Right ventricle myocardium superior (tissue), 1 donor: ENCODE measurements at places on chromosomes 1 and 21. TPM values are rescaled to one million over a fixed set of nuclear protein-coding genes. Genes with fewer than 3 reads are reported as not detected.

The CNIH3 gene
- total RNA-seq: 1.2 TPM

The LRRIQ3 gene
- 0.43 TPM for total RNA-seq

The APH1A gene
- 53.6 TPM for total RNA-seq

The ALDH4A1 gene
- 29.3 TPM for total RNA-seq

The TRIM67 gene
- 0.05 TPM for total RNA-seq

The HPCAL4 gene
- total RNA-seq: 2.8 TPM

The MIXL1 gene
- not detected for total RNA-seq

The TNFRSF4 gene
- total RNA-seq: 2.1 TPM

The CLCA4 gene
- total RNA-seq: not detected

The OR2T33 gene
- not detected for total RNA-seq

The PLPP3 gene
- total RNA-seq: 117 TPM

The GCLM gene
- total RNA-seq: 9.6 TPM

The ATP1A4 gene
- 0.40 TPM for total RNA-seq

The NFASC gene
- 11.1 TPM for total RNA-seq

The PYGO2 gene
- 13.2 TPM for total RNA-seq

The F13B gene
- not detected for total RNA-seq

The MSTO1 gene
- total RNA-seq: 9.7 TPM

The FALEC gene
- not detected for total RNA-seq

The CORT gene
- 0.32 TPM for total RNA-seq

The LRRC3 gene
- total RNA-seq: 2.7 TPM

The LCE2C gene
- not detected for total RNA-seq

The A3GALT2 gene
- not detected for total RNA-seq

The FCMR gene
- total RNA-seq: 3.2 TPM

The MYBPH gene
- total RNA-seq: not detected

The HCN3 gene
- 1.4 TPM for total RNA-seq

The OR2G2 gene
- not detected for total RNA-seq

The BEND5 gene
- 5.0 TPM for total RNA-seq

The CACNA1E gene
- total RNA-seq: 4.7 TPM

The TAF12 gene
- total RNA-seq: 27.4 TPM

The HTR6 gene
- total RNA-seq: not detected

The AMY1B gene
- total RNA-seq: not detected

The C1QA gene
- 105 TPM for total RNA-seq

The ADAMTS4 gene
- total RNA-seq: 7.0 TPM
